ENCODE measurements at places on chromosomes 2 and 18. TPM values are rescaled to one million over a fixed set of nuclear protein-coding genes. Genes with fewer than 3 reads are reported as not detected.

DNA sequence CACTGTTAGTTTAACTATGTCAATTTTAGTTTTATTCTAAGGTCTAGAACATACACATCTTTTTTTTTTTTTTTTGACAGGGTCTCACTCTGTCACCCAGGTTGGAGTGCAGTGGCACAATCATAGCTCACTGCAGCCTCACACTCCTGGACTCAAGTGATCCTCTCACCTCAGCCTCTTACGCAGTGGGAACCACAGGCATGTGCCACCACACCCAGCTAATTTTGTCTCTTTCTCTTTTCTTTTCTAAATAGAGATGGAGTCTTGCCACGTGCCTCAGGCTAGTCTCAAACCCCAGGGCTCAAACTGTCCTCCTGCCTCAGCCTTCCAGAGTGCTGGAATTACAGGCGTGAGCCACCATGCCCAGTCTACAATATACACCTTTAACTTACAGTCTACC is 69.5 kb upstream of the CHRNA1 start:
- no peak for DNase-seq

GRCh38 chr2:98533547-98533946 is 74.8 kb downstream of the COA5 start:
- DNase-seq, result no peak

GRCh38 chr2:121088251-121089165 is 196.5 kb downstream of the TFCP2L1 start:
- DNase-seq, result no peak

DNA sequence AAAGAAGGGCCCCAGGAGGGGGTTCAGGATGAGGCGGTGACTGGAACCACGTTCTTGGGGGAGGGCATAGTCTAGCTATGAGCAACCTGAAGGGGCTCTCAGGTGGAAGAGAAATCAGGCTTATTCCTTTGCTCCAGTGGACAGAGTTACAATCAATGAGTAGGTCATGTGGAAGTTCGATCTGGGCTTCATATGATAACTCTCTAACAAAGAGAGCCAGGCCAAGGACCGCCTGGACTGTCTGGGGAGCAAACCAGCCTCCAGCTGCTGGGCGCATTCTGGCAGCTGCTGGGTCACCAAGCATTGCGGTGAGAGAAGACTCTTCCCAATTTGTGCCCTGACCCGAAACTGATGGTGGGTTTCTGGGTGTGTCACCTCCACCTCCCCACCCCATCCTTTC is 180.3 kb upstream of the SMAD2 start:
- no peak for DNase-seq

- no peak for DNase-seq
These were observed 510 bp downstream of the RNF149 start for GRCh38 chr2:101307950-101308431.

- DNase-seq, result no peak
These were observed 2041.4 kb upstream of the CELF4 start for GRCh38 chr18:39607034-39607433.

DNA sequence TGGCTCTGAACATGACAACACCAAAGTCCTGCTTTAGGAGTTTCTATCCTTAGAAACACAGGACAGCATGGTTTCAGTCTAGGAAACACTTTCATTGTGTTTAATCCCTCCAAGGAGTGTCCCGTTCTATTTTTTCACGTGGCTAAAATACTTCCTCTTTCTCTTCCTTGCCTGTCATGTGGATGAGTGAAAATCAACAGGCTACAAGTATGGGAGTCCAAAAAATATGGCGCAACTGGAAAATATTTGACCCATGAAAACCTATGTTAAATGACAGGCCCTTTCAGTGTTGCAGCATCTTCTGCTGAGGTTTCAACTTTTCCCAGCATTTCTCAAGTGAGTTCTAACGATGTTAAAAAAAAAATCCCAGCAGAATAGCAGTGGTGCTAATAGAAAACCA is 146.3 kb downstream of the LAMA3 start:
- DNase-seq, result no peak

GRCh38 chr2:8440029-8440778 is 241.7 kb upstream of the ID2 start:
- no peak for DNase-seq

DNA sequence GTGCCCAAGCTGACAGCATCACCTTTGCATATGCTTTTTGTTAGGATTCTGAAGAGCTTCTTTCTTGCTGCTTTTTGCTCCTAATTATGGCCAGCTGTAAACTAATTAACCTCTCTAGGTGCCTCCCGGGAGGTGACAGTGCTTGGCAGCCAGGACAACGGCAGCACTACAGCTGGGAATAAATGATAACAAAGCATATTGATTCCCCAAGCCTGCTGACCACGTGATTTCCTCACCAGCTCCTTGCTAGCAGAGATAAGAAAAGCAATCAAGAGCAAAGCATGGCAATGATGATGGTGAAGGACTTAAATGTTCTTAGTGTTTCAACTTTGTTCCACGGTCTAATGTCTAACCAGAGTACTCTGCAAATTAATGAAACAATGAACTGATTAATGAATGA is 1074.4 kb upstream of the GYPC start:
- DNase-seq, result no peak

- DNase-seq, result peak; percentile 37
These were observed 1.4 kb downstream of the WNT6 start for GRCh38 chr2:218860950-218861381.

- DNase-seq, result no peak
These were observed 2.5 kb upstream of the ANKRD39 start for GRCh38 chr2:96860065-96861029.

DNA sequence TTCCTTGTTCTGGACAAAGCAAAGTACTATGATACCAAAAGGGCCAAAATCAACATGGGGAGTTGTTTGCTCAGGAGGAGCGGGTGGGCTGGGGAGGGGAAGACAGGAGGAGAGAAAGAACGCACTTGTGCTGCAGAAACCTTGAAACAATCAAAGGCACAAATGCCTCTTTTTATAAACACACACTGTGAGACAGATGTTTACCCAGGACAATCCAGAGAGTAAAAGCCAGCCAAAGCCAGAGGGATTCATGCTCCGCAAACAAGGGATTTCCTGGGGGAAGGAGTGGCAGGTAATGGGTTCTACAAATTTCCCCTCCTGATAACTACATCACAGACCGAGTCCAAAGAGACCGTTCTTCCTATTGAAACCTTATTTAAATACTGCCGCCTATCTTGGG is 323.5 kb upstream of the SKOR2 start:
- DNase-seq, result no peak

- peak; percentile 65 for DNase-seq
These were observed 42.1 kb upstream of the GALR1 start for GRCh38 chr18:77207540-77207939.

DNA sequence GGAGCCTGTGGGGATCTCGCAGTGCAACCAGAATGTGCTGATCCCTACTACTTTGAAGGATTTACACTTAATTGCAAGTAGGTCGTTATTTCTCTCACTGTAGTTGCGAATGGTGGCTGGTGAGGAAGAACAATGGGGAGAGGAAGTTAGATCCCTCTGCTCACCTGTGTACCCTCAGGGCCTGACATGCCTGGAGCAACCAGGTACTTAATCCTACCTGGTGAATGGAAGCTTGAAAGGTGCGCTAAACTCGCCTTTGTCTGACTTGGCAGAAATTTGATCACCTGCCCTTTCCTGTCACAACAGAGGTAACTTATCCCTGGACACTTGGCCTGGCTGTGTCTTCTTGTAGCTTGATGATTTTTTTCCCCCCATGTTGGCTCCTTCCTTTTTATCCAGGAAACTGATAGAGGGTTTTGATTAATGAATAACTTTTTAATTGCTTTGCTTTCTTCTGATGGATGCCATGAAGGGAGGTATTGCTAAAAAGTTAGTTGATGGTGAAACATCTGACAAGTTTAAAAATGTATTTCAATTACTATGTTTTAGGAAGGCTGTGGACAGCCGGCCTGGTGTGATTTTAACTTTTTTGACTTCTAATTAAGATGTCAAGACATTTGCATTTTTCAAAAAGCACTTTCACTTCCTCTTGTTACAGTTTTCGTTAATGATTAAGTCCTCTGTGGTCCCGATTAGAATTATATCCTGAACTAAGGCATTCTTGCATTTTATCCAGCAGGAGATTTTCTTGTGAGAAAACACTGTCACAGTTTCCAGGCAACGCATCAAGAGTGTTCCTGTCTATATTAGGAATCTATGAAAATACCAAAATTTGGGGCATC is 9.2 kb downstream of the SGPP2 start:
- no peak for DNase-seq

- DNase-seq, result no peak
These were observed 131.0 kb downstream of the TMEM182 start for GRCh38 chr2:102892698-102893310.

DNA sequence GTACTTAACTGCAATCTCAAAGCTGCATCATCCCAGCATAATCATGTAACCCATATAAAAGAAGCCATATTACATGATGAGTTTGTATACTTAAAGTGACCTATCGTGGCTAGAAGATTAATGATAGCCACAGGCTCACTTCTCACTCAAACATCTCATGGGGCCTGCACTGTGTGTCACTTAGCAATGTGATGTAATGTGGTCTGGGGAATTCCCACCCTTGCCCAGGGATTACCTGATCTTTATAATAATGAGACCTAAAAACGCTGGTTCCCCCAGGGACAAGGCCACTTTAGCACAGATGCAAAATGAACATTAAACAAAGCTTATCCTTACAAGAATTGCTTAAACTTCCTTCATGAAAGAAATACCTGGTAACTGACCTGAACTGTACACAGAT is 427.1 kb upstream of the CNTNAP5 start:
- DNase-seq, result no peak

GRCh38 chr18:44823782-44824181 is 143.1 kb downstream of the SETBP1 start:
- DNase-seq, result peak; percentile 29

DNA sequence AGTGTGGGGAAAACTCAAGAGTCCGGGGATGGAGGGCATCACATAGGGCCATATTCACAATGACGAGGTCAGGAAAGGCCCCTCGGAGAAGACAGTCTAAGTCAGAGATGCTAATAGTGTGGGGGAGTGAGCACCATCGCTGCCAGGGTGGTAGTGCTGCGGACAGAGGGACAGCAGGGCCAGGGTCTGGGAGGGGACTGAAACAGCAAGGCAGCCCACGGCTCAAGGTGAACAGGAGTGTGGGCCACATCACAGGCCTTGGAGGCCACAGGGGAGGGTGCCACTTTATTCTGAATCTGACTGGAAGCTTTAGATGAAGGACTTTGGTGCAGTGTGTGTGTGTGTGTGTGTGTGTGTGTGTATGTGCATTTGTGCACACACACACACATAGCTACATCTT is 130.9 kb upstream of the GLI2 start:
- no peak for DNase-seq

The IL36RN gene
- not detected for polyA plus RNA-seq

The OR6B2 gene
- polyA plus RNA-seq, result not detected

The KCNE4 gene
- polyA plus RNA-seq, result 6.8 TPM

The DOK1 gene
- polyA plus RNA-seq, result 17.6 TPM

The GPAT2 gene
- 0.53 TPM for polyA plus RNA-seq

The CELF4 gene
- not detected for polyA plus RNA-seq

The TWSG1 gene
- 80.4 TPM for polyA plus RNA-seq

The SPATA3 gene
- polyA plus RNA-seq, result not detected

The RESP18 gene
- not detected for polyA plus RNA-seq

The TNFRSF11A gene
- polyA plus RNA-seq, result 0.09 TPM

Data from IMR-90 (cell line).